Esophagus squamous epithelium (tissue), 5 donors: ENCODE measurements at places on chromosomes 1 and 21.

GRCh38 chr1:48841461-48841860, 64.8 kb upstream of the BEND5 start:
- no peak overlapping the region for H3K4me3 ChIP-seq
- no peak for DNase-seq
- no peaks in the 10 kb centered on the region for H3K4me1 ChIP-seq
- H3K36me3 ChIP-seq = no peaks in the 10 kb centered on the region

GRCh38 chr1:4176841-4177240, 276.8 kb upstream of the C1orf174 start:
- H3K4me3 ChIP-seq = no peak overlapping the region
- H3K4me1 ChIP-seq = no peaks in the 10 kb centered on the region
- no peak overlapping the region for H3K27ac ChIP-seq
- no peaks in the 10 kb centered on the region for H3K36me3 ChIP-seq
- no peak for DNase-seq

DNA sequence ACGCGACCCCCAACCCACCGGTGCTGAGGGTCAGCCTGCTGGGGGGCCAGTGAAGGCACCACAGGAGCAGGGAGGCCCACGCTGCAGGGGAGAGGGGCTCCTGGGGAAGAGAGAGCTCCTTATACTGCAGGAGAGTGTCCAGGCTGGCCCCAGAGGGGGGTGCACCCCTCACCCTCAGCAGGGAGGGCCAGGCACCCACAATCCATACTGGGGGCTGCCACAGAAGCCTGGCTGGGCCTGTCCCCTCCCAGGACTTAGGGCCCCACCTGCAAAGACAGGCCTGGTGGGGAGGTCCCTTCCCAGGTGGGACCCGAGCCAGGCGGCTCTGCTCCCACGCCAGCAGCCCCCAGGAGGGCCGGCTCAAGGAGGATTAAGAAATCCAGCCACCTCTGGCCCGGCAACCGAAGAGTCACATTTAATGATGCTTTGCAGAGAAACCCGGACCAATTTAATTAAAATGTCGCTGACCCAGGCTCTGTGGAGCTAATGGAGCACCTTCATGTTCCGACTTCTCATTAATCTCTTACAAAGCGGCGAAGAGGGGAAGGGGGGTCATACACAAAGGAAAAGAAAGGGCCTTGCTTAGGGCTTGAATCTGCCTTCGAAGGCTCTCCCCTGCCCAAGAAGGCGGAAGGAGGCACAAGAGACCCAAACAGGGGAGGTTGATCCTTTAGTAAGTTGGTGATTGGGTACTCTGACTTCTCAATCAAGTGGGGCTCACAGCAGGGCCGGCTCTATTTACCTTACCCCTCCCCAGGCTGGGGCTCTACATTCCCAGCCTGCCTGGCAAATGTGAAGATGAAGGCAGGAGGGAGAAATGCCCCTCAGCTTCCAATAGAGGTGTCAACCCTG, 25.0 kb downstream of the WNT9A start:
- no peak for DNase-seq
- no peaks in the 10 kb centered on the region for H3K36me3 ChIP-seq
- no peak overlapping the region for H3K4me3 ChIP-seq
- H3K4me1 ChIP-seq = peaks cover 14% of the 10 kb centered on the region
- H3K27ac ChIP-seq = no peak overlapping the region

GRCh38 chr1:220755309-220755708, 7.2 kb downstream of the MTARC2 start:
- no peak for DNase-seq
- no peak overlapping the region for H3K27ac ChIP-seq
- no peaks in the 10 kb centered on the region for H3K36me3 ChIP-seq
- no peaks in the 10 kb centered on the region for H3K27me3 ChIP-seq

DNA sequence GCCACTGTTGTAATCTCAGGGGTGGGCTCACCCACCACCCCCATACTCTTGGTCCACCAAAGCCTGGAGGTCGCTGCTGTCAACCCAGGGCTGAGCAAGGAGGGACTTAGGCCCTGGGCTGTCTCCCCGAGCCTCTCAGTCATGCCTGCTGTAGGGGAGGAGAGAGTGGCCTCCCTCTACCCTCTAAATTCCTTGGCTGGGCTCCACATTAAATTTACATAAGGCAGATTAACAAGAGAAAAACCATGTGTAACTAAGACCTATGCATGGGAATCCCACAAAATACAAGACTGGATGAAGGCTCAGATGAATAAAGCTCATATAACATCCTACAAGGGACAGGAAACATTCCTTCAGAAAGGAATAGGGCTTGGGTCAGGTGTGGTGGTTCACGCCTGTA, 1.8 kb upstream of the PIK3CD start:
- H3K4me3 ChIP-seq = no peak overlapping the region
- no peak for DNase-seq
- H3K36me3 ChIP-seq = no peaks in the 10 kb centered on the region

GRCh38 chr21:33478182-33478581, 1.6 kb downstream of the TMEM50B start:
- H3K4me1 ChIP-seq = peaks cover 31% of the 10 kb centered on the region
- peak overlapping the region; percentile 86 for H3K4me3 ChIP-seq
- DNase-seq = no peak
- H3K36me3 ChIP-seq = no peaks in the 10 kb centered on the region
- no peaks in the 10 kb centered on the region for H3K27me3 ChIP-seq

GRCh38 chr1:8903908-8904650, 25.6 kb upstream of the ENO1 start:
- H3K4me3 ChIP-seq = no peak overlapping the region
- H3K4me1 ChIP-seq = peaks cover 27% of the 10 kb centered on the region
- DNase-seq = no peak
- no peaks in the 10 kb centered on the region for H3K36me3 ChIP-seq

DNA sequence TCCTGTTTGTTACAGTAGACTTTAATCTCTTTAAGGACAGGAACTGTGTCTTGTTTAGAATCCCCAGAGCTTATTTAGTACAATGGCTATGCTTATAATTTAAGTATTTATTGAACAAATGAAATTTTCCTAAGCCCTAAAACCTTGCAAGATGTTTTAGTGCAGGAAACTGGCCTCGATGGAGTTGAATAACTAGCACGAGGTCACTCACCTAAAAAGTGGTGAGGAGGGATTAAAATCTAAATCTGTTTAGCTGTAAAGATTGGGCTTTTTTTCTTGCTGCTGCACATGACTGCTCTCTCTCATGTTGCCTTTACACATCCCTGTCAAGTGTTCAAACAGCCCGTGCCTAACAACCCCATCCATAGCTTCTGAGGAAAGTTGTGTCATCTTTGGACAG, 10.2 kb downstream of the NFYC start:
- H3K27ac ChIP-seq = no peak overlapping the region
- no peak for DNase-seq
- H3K4me3 ChIP-seq = no peak overlapping the region
- H3K36me3 ChIP-seq = no peaks in the 10 kb centered on the region

DNA sequence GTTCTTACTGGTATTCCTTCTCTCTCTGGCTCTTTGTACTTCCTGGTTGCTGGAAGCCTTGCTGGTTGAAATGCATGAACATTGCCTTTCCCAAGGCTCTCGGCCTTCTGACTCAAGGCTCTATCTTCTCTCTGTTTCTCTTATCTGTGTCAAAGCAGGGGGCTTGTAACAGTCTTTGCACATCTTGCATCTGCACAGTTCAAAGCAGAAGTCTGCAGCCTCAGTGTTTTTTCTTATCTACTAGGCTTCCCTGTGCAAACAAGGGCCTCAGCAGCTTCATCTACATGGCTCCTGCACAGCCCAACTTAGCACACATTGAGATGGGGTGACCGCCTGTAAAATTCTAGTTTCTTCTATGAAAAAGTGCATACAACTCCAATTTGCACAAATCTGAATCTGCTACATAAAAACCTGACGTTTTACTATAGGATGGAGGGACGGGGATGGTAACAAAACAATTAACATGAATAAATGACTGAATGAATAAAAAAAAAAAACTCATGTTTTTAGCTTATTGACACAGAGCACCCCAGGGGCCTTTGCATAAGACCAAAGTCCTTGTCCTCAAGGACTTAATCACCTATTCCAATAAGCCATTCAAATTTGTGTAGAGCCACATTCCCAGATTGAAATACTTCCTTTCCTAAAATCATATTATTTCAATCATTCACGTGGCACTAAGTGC, 458.3 kb downstream of the LMO4 start:
- H3K27me3 ChIP-seq = no peaks in the 10 kb centered on the region
- DNase-seq = no peak
- no peak overlapping the region for H3K27ac ChIP-seq
- H3K36me3 ChIP-seq = no peaks in the 10 kb centered on the region
- no peak overlapping the region for H3K4me3 ChIP-seq

DNA sequence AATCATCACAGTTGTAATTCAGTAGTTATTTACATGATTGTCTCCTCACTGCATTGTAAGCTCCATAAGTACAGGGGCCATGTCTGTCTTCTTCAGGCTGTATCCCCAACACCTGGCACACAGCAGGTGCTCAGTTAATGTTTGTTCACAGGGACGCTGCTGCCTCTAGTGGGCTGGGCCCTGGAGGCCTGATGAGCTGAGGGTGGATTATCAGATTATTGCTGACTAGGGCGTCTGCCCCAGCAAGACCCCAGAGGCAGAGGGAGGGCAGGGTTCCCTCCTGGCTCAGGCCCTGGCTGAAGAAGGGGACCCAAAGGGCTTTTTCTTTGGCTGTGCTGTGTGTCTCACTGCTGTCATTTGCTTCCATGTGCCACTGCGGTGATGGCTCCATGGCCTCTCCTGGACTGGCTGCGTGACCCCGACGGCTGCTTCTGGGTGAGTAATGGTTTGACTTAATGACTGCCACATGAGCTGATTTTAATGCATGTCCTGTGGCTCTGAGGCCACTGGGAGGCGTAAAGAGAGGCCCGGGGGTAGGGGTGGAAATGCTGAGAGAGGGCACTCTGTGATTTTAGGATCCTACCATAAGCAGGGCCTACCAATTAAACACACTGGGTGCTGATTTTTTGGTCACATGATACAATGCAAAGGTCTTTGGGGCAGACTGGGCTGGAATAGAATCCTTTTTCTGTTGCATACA, 20.8 kb upstream of the EPB41 start:
- no peak for DNase-seq
- H3K36me3 ChIP-seq = no peaks in the 10 kb centered on the region
- H3K27ac ChIP-seq = no peak overlapping the region
- no peak overlapping the region for H3K4me3 ChIP-seq
- no peaks in the 10 kb centered on the region for H3K27me3 ChIP-seq

GRCh38 chr21:44522753-44523204, 17.2 kb downstream of the KRTAP10-1 start:
- H3K36me3 ChIP-seq = no peaks in the 10 kb centered on the region
- no peaks in the 10 kb centered on the region for H3K4me1 ChIP-seq
- H3K27ac ChIP-seq = no peak overlapping the region
- no peak for DNase-seq

GRCh38 chr1:43651188-43651587, 1.2 kb downstream of the KDM4A start:
- H3K4me3 ChIP-seq = peak overlapping the region; percentile 97
- H3K27ac ChIP-seq = peak overlapping the region; percentile 96
- H3K27me3 ChIP-seq = no peaks in the 10 kb centered on the region
- no peak for DNase-seq
- H3K36me3 ChIP-seq = no peaks in the 10 kb centered on the region
- peaks cover 44% of the 10 kb centered on the region for H3K4me1 ChIP-seq

DNA sequence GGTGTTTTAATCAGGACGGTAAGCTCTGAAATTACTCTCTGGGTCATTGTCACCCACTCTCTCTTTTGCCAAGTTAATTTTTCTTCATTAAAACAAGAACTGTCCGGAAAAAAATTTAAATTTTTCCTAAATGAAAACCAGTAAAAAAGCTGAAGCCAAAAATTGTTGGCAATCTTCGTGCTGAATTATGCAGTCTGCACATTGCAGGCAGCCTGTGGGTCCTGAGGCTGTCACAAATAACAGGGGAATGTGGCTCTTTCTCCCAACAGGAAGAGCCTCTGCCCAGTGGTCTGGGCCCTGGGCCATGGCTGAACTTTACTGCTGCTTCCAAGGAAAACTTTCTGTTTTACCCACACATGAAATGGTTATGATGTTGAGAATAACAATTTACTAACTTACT, 153.9 kb upstream of the SPAG17 start:
- H3K27ac ChIP-seq = no peak overlapping the region
- H3K4me3 ChIP-seq = no peak overlapping the region
- H3K4me1 ChIP-seq = peaks cover 76% of the 10 kb centered on the region
- no peaks in the 10 kb centered on the region for H3K27me3 ChIP-seq

- H3K4me1 ChIP-seq = no peaks in the 10 kb centered on the region
- peak overlapping the region; percentile 26 for H3K27ac ChIP-seq
- DNase-seq = no peak
- no peak overlapping the region for H3K4me3 ChIP-seq
- H3K36me3 ChIP-seq = no peaks in the 10 kb centered on the region
- H3K27me3 ChIP-seq = no peaks in the 10 kb centered on the region
These were observed 13.9 kb downstream of the NT5C1A start for GRCh38 chr1:39657923-39658485.

DNA sequence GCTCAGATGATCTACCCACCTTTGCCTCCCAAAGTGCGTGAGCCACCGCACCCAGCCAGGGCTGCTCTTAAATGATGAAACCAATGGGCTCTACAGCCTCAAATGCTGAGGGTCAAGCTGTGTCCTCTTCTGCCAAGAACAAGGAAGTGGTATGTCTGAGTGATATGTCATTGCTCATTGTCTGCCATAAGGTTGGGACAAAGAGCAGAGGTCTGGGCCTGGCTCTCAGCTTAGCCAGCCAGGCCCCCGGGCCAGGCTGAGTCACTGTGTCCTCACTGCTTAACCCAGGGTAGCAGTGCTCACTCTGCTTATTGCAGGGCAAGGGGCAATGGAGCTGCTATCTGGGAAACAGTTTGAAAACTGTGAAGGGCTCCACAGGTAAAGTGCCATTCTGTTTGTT, 8.3 kb upstream of the ETS2 start:
- H3K4me3 ChIP-seq = no peak overlapping the region
- H3K4me1 ChIP-seq = peaks cover 4% of the 10 kb centered on the region
- DNase-seq = no peak
- H3K36me3 ChIP-seq = no peaks in the 10 kb centered on the region
- H3K27me3 ChIP-seq = no peaks in the 10 kb centered on the region

- H3K4me1 ChIP-seq = peaks cover 9% of the 10 kb centered on the region
- no peaks in the 10 kb centered on the region for H3K27me3 ChIP-seq
- peak overlapping the region; percentile 43 for H3K4me3 ChIP-seq
- H3K27ac ChIP-seq = no peak overlapping the region
- DNase-seq = no peak
These were observed 31.5 kb downstream of the CHD5 start for GRCh38 chr1:6148497-6149241.

GRCh38 chr21:18476639-18477038, 73.1 kb upstream of the TMPRSS15 start:
- no peak overlapping the region for H3K27ac ChIP-seq
- H3K36me3 ChIP-seq = no peaks in the 10 kb centered on the region
- no peak overlapping the region for H3K4me3 ChIP-seq
- no peaks in the 10 kb centered on the region for H3K4me1 ChIP-seq
- H3K27me3 ChIP-seq = no peaks in the 10 kb centered on the region
- no peak for DNase-seq

GRCh38 chr1:107132195-107132594, 8.6 kb upstream of the NTNG1 start:
- no peak for DNase-seq
- peaks cover 11% of the 10 kb centered on the region for H3K27me3 ChIP-seq
- no peaks in the 10 kb centered on the region for H3K36me3 ChIP-seq
- H3K4me3 ChIP-seq = no peak overlapping the region

GRCh38 chr1:24886241-24886640, 43.8 kb downstream of the RUNX3 start:
- H3K27me3 ChIP-seq = peaks cover 21% of the 10 kb centered on the region
- no peak overlapping the region for H3K4me3 ChIP-seq
- no peaks in the 10 kb centered on the region for H3K4me1 ChIP-seq
- no peak for DNase-seq
